ENCODE measurements at places on chromosomes 3 and 15.

DNA sequence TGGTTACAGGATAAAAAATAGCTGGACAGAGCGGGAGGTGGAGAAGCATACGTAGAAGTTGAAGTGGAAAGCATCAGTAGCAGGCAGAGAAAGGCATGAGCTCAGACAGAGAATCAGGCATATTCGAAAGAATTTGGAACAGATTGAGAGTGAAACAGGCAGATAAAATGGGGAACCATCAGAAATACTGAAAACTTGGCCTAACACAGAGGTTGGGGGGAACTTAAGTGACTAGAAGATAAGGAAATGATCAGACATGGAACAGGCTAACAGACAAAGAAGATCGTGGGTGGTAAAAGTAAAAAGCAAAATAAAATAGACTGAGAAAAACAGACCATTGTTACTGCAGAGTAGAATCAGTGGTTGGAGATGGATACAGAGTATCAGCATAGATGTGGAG is 32.9 kb downstream of the GTF2E1 start:
- DNase-seq: no peak

DNA sequence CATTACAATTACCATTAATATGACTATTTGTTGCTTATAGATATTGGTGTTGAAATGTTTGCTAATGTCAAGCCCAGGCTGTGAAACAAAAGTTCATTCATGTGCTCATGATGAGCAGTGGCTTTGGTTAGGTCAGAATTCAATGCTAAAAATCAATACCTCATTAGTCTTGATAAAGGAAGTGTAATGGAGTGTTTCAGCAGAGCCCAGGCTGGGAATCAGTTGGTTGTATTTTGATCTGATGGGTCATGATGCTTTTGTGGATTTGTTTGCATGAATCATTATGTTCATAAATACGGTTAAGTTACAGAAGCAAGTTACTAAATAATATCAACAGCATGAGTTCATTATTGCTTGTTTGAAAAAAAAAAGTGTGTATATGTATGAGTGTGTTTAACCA is 13.6 kb upstream of the ZNF774 start:
- no peak for DNase-seq

- no peak for DNase-seq
These were observed 99.2 kb downstream of the FBN1 start for GRCh38 chr15:48546296-48546695.

- DNase-seq: no peak
These were observed 197.9 kb downstream of the RYR3 start for GRCh38 chr15:33508703-33509102.

- DNase-seq: no peak
These were observed 72.4 kb upstream of the BBX start for GRCh38 chr3:107450254-107450893.

DNA sequence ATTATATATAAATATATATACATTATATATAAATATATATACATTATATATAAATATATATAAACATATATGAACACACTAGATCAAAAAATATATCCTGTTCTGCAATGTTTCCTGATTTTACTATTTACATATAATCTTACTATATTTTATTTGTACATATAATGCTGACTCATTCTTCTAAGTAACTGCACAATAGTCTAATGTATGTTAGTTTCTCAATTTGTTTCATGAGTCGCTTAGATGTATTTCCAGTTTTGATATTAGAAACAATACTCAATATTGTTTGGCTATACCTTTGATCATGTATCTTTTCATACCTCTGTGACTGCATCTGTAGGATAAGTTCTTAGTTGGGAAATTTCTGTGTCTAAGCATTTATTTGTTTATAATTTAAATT is 669.9 kb upstream of the CCDC54 start:
- no peak for DNase-seq

DNA sequence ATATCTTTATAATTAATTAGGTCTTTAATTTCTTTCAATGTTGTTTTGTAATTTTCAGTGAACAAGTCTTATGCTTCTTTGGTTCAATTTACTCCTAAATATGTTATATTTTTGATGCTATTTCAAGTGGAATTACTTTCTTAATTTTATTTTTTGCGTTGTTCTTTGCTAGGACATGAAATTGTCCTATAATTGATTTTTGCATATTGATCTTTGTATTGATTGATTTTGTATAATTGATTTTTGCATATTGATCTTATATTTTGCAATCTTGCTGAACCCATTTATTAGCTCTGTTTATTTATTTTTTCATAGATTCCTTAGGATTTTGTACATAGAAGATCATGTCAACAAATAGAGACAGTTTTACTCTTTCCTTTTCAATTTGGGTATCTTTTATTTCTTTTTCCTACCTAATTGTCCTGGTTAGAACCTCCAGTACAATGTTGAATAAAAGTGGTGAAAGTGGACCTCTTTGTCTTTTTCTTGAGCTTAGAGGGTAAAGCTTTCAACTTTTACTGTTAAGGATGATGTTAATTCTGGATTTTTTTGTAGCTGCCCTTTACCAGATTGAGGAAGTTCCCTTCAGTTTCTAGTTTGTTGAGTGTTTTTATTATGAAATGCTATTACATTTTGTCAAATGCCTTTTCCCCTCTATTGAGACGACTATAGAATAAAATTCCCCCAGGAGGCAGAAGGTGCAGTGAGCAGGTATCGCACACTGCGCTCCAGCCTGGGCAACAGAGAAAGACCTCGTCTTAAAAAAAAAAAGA is 36.8 kb upstream of the CCDC50 start:
- DNase-seq: no peak

DNA sequence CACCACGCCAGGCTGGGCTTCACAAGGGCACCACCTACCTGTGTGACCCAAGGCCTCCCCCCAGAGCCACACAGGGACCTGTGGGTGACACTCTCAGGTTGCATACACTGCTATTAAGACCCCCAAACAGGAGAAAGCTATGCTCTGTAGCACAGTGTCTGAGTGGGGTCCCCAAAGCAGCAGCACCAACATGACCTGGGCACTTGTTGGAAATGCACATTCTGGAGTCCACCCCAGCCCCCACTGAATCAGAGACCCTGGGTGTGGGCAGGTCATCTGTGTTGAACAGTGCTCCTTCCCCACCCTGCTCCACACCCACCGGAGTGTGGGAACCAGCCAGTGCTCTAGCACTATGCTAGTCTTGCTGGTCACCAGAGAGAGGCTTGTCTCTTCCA is 76.1 kb downstream of the ADAMTS17 start:
- no peak for DNase-seq
